Thyroid gland (tissue), 4 donors: ENCODE measurements at places on chromosomes 1 and 21. TPM values are rescaled to one million over a fixed set of nuclear protein-coding genes. Genes with fewer than 3 reads are reported as not detected.

The OR2L2 gene
- not detected for total RNA-seq

GRCh38 chr1:114286179-114286578, 132.5 kb upstream of the SYT6 start:
- H3K27ac ChIP-seq: no peak overlapping the region
- no peak overlapping the region for H3K4me3 ChIP-seq
- H3K4me1 ChIP-seq: no peaks in the 10 kb centered on the region
- H3K36me3 ChIP-seq: no peaks in the 10 kb centered on the region
- H3K27me3 ChIP-seq: no peaks in the 10 kb centered on the region
- DNase-seq: no peak

- H3K4me3 ChIP-seq: no peak overlapping the region
- no peaks in the 10 kb centered on the region for H3K36me3 ChIP-seq
- no peak for DNase-seq
- H3K27ac ChIP-seq: no peak overlapping the region
Observed at GRCh38 chr1:116966791-116967190, 34.8 kb upstream of the CD101 start.

- no peaks in the 10 kb centered on the region for H3K27me3 ChIP-seq
- peaks cover 20% of the 10 kb centered on the region for H3K4me1 ChIP-seq
- no peak for DNase-seq
- H3K4me3 ChIP-seq: no peak overlapping the region
- H3K27ac ChIP-seq: no peak overlapping the region
- peaks cover 13% of the 10 kb centered on the region for H3K36me3 ChIP-seq
Observed at GRCh38 chr1:38997034-38997900, 6.2 kb downstream of the AKIRIN1 start.

GRCh38 chr1:209063767-209064659, 519.5 kb upstream of the CAMK1G start:
- no peak overlapping the region for H3K27ac ChIP-seq
- H3K36me3 ChIP-seq: no peaks in the 10 kb centered on the region
- no peak overlapping the region for H3K4me3 ChIP-seq
- no peaks in the 10 kb centered on the region for H3K27me3 ChIP-seq
- no peak for DNase-seq

DNA sequence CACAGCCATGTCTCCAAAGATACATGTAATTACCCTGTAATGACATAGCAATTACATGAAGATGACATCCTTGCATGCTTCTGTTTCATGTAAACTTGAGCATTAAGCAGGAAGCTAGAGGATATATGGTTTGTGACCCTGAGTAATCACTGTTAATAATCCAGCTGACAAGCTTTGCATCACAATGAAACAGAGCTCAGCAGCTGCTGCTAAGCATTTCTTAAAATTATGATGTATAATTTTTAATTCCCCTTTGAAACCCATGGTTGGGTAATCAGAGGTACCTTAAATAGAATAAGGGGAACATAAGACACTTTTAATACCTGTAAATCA, 293.5 kb downstream of the NTNG1 start:
- DNase-seq: no peak
- no peaks in the 10 kb centered on the region for H3K27me3 ChIP-seq
- no peak overlapping the region for H3K4me3 ChIP-seq
- no peak overlapping the region for H3K27ac ChIP-seq

- DNase-seq: no peak
- no peaks in the 10 kb centered on the region for H3K27me3 ChIP-seq
- no peaks in the 10 kb centered on the region for H3K36me3 ChIP-seq
Observed at GRCh38 chr1:18540136-18540765, 59.5 kb downstream of the KLHDC7A start.

DNA sequence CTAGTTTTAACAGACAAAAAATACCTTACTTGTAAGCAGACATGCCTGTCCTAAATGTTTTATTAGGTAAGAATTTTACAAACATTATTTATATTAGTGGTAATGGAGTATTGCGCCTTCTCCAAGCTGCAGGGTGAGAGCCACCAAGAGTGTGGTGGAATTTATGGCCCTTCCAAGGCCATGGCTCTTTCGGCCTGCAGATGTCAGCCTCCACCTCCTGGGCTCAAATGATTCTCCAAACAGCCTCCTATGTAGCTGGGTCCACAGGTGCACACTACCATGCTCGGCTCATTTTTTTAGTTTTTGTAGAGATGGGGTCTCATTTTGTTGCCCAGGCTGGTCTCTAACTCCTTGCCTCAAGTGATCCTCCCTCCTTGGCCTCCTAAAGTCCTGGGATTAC, 56.3 kb downstream of the ITGB3BP start:
- no peak for DNase-seq
- H3K4me3 ChIP-seq: no peak overlapping the region
- no peaks in the 10 kb centered on the region for H3K4me1 ChIP-seq
- H3K27me3 ChIP-seq: no peaks in the 10 kb centered on the region

- H3K27me3 ChIP-seq: no peaks in the 10 kb centered on the region
- peak overlapping the region; percentile 51 for H3K4me3 ChIP-seq
- H3K36me3 ChIP-seq: no peaks in the 10 kb centered on the region
- no peak overlapping the region for H3K27ac ChIP-seq
Observed at GRCh38 chr1:111988743-111989453, 570 bp downstream of the KCND3 start.

- H3K27me3 ChIP-seq: no peaks in the 10 kb centered on the region
- H3K4me1 ChIP-seq: no peaks in the 10 kb centered on the region
- H3K4me3 ChIP-seq: no peak overlapping the region
- H3K36me3 ChIP-seq: no peaks in the 10 kb centered on the region
- DNase-seq: no peak
Observed at GRCh38 chr1:118918230-118918939, 69.8 kb downstream of the TBX15 start.
